ENCODE measurements at places on chromosomes 7 and 10. TPM values are rescaled to one million over a fixed set of nuclear protein-coding genes. Genes with fewer than 3 reads are reported as not detected.
A peak's percentile ranks its signal among the peaks of the same experiment; 100 is the strongest.

The EBF3 gene
- total RNA-seq: 6.0 TPM

DNA sequence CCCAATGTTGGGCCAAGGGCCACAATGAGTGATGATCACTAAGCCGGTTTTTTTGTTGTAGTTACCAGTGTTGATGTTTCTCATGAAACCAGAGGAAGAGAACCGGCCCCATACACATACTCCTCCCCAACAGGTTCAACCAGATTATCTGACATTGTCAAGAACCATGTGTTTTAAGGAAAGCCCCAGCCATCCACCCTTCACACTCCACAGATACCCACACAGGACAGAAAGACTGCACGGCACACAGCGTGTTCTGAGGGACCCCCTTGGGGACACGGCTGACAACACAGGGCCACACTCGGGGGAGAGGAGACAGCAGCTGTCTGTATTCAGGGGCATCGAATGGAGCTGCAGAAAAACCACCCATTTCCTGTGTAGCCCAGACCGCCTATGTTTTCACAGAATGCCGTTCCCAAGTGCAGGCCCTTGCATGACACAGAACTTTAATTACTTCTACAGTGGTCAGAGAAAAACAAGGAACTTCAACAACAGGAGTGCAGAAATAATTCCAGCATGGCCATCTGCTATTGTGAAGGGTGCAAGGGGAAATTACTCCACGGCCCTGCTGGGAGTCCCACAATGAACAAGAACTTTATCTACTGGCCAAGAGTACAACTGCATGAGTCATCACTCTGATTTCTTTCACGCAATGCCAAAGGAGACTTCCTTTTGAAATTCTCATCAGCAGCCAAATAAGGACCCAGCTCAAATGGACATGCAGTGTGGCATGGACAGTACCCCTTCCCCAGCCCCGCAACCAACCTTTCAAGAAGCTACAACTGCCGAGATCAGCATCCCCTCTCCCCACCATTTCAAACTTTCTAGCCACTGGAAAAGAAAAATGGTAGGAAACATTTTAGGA lies 2.3 kb downstream of the KLF6 start:
- peak; percentile 75 for DNase-seq
- peaks cover 42% of the 10 kb centered on the region for H3K4me1 ChIP-seq
- no peaks in the 10 kb centered on the region for H3K36me3 ChIP-seq
- H3K4me3 ChIP-seq: peak overlapping the region; percentile 92
- peak overlapping the region; percentile 99 for H3K27ac ChIP-seq

DNA sequence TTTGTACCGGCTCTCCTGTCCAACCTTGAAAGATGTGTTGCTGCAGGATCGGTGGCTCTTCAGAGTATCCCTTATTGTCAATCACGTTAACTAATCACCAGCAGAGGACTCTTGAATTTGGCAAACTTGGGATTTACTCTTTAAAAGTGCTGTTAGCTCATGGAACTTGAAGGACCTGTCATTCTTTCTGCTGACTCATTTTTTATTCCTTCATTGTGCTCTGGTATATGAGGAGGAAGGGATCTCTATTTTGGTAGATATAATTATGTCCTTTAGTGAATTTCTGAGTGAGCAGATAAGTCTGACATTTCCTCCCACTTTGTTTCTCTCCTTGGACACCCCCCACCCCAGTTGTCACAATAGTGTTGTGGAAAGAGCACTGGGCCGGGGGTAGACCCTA lies 175.1 kb upstream of the HDAC9 start:
- DNase-seq: no peak
- no peaks in the 10 kb centered on the region for H3K36me3 ChIP-seq
- H3K27me3 ChIP-seq: no peaks in the 10 kb centered on the region
- H3K4me1 ChIP-seq: no peaks in the 10 kb centered on the region
- no peak overlapping the region for H3K4me3 ChIP-seq

DNA sequence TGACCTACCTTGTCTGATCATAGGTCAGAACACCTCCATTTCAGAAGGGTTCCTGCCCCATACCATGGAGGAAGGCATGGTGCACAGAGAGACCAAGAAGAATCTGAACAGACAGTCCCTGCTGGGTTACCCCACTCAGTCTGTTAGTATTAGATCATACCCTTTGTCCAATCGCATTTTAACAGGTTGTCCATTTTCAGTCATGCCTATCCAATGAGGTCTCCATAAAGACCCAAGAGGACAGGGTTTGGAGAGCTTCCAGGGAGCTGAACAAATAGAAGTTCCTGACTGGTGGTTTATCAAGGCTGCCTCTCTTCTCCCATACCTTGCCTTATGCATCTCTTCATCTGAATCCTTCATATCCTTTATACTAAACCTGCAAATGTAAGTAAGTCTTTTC lies 21.2 kb upstream of the SLC16A12 start:
- no peak overlapping the region for H3K27ac ChIP-seq
- H3K27me3 ChIP-seq: no peaks in the 10 kb centered on the region
- no peak overlapping the region for H3K4me3 ChIP-seq
- no peaks in the 10 kb centered on the region for H3K36me3 ChIP-seq

DNA sequence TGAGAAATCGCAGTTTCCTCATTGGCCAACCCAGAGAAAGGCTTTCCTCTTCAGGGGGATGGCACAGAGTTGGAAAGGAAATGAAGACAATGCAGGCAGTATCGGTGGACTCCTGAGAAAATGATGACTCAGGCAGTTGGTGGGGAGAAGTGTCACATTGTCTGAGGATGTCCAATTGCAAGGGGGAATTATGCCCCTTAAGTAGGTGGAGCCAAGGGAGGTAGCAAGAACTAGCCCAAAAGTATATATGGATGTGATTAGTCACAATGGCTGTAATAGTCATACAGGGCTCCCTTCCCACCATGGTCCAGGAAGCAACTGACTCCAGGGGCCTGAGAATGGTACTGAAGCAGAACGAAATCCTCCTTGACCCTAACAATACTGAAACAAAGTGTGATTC lies 58.3 kb upstream of the EGFR start:
- H3K27me3 ChIP-seq: no peaks in the 10 kb centered on the region
- no peak overlapping the region for H3K27ac ChIP-seq
- H3K4me1 ChIP-seq: no peaks in the 10 kb centered on the region
- H3K4me3 ChIP-seq: no peak overlapping the region
